ENCODE measurements at places on chromosomes 7 and 10. TPM values are rescaled to one million over a fixed set of nuclear protein-coding genes. Genes with fewer than 3 reads are reported as not detected.

The CCDC3 gene
- 0.13 TPM for total RNA-seq

The NXPH1 gene
- not detected for total RNA-seq

The SEMA3C gene
- 20.9 TPM for total RNA-seq

The ATOH7 gene
- total RNA-seq: not detected

DNA sequence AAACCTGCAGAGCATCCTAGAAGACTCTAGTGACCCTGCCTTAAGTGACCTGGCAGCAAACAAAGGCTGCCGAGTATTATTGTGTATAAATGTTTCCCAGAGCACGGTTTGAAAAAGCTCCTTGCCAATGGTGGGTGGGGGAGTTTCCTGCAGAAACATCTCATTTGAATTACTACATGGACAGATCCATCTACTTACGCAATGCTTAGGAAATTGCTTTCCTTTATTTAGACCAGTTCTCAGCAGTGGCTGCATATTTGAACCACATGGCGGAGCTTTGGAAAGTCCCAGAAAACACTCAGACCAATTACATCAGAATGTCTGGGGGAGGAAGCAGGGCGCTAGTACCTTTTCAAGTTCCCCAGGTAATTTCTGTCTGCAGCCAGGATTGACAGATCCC lies 560.9 kb downstream of the SDK1 start:
- DNase-seq: no peak

- no peak for DNase-seq
These were observed 164.3 kb downstream of the SUGCT start for GRCh38 chr7:40299097-40299496.

DNA sequence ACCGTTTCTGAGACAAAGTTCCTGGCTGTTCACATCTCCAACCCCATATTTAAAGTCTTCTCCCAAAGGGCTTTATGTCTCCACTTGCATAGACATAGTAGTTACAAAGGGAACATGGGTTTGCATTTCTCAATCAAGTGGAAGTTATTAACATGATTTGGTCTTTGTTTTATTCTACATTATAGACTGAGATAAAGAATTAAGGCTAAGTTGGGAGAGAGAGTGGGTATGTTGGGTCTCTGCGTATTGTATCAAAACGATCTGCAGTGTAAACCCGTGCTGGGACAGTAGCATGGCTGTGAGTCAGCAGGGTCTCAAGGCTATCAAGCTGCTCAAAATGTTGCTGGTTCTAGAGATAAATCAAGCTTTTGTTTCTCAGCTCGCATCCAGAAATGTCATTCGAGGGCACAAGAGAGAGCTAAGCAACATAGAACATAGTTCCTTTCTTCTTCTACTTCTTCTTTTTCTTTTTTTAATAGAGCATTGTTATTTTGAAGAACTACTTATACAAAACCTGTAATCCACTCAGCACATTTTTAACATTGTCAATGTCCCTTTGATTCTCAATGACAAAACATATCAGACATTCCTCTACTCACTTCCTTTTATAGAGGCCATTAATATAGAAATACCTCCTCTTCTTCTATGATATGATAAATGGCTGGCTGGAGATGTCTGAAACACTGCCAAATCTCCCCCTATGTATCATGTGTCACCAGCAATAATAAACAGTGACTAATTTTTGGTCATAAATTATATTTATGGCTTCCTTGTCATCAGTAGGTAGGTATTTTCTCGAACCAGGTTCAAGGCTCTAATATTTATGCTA lies 34.5 kb upstream of the RHOBTB1 start:
- DNase-seq: peak; percentile 88

- DNase-seq: no peak
These were observed 75.9 kb downstream of the FAM204A start for GRCh38 chr10:118266098-118266748.

GRCh38 chr10:92993699-92994272 lies 66.8 kb upstream of the CYP26C1 start:
- DNase-seq: no peak

DNA sequence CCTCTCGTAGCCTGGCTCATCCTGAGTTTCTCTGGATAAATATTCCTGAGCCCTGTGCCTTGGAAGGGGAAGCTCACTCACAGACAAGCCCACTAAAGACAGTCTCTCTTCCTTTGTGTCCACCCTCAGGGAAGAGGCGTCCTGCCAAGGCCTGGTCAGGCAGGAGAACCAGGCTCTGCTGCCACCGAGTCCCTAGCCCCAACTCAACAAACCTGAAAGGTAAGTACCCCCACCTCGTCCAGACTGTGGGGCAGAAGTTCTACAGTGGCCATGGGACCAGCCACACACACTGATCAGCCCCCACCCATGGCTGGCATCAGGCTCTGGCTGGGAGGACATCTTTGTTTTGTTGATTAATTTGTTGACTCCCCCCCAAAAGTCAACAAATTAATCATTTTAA lies 2.8 kb downstream of the GPR15LG start:
- no peak for DNase-seq

GRCh38 chr10:127441350-127442219 lies 107.5 kb upstream of the NPS start:
- no peak for DNase-seq

- no peak for DNase-seq
These were observed 45.7 kb upstream of the ADGRA1 start for GRCh38 chr10:133042061-133042460.

GRCh38 chr7:99560834-99561736 lies 2.6 kb downstream of the ZNF655 start:
- DNase-seq: no peak

DNA sequence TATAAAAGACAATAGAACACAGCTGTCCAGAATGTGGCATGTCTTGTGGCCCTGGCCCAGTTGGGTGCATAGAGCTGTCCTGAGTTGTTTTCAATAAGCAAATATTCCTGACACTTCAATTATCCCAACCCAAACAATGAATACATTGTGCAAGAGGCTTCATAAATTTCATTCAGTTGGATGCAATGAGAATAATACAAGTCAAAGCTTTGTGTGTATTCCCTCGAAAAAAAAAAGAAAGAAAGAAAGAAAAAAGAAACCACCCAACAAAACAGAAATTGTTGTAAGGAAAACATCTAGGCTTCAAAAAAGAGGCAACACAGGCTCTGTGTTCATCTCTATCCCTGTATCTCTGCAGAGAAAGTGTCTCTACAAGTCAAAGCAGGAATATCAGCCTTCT lies 138.7 kb upstream of the ADO start:
- no peak for DNase-seq

DNA sequence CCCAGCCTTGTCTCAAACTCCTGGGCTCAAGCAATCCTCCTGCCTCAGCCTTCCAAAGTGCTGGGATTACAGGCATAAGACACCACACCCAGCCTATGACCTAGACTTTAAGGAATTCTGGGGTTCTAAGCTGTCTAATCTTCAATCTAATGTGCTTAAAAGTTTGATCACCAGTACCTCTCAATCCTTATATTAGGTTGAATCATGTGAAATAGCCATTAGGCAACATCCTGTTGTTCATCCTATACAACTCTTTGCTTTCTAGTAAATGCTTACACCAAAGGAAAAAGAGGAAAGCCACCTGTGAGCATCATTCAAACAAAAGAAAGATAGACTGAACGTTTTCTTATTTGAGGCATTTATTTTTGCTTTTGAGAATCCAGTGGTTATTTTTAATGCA lies 56.0 kb downstream of the ATOH7 start:
- no peak for DNase-seq

GRCh38 chr10:623014-623413 lies 66.5 kb downstream of the DIP2C start:
- DNase-seq: no peak

DNA sequence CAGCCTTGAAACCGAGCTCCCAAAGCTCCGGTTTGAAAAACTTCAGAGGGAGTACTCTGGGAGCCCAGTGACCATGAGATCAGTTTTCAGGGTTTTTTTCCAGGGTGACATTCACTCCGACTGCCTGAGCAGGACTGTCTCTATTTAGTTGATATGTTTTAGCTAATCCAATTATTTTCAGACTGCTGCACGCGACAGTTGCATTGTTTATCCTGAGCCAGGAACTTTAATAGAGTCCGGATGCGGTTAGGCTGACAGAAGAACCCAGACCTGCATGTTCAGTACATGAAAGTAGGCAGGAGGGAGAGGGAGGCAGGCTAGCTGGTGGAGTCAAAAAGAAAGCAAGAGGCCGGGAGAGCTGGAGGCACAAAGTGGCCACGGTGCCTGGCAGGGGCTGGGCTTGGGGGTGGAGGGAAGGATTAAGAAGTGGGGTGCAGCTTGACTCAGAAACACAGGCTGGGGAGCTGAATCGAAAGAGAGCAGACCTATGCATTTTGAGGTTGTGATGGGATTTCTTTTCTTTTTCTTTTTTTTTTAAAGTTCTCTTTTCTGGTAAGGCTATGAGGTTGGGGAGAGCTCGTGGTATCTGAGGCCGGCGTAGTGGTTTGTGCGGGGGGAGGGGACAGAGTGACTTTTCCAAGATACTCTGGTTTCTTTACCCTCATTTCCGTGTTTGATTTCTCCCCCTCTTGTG lies 5.7 kb downstream of the GATA3 start:
- DNase-seq: no peak

- no peak for DNase-seq
These were observed 218.5 kb downstream of the CXCL12 start for GRCh38 chr10:44166441-44166840.

DNA sequence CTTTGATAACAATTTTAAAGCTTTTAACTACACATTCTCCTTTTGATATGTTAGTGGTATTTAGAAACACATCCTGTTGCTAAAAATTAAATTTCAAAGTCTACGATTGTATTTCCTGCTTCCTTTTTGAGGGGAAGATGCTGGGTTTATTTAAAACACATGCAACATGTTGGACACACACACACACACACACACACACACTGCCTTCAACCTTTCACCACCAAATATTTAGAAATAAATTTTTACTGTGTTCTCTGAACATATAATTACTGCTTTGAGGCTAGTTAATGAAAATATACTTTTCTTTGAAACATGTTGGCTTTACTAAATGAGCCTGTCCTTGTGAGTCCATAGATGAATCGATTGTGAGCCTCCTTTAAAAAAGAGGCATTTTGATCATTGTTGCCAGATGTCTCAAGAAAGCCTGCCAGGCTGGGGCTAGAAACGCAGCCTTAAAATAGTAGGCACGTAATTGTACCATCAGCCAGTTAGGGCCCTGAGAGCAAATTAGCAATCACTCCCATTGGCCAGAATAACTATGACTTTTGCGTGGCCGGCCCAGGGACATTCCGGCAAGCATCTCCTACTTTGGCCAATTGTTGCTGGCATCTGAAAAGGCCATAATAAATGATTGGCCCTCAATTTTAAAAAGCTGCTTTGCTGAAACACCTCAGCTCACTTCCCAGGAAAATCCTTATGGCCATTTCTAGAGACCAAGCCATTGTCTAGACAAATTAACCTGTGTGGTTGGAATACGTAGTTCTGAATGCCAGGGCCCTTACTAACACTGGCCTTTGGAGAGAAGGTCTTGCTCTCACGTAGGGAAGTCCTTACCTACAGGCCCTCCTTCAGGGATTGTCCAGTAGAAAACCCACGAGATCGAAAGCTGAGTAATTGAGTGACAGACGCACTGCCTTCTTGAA lies 9.9 kb upstream of the TEX36 start:
- DNase-seq: peak; percentile 65

- DNase-seq: no peak
These were observed 318.0 kb downstream of the BICC1 start for GRCh38 chr10:58830697-58831096.

DNA sequence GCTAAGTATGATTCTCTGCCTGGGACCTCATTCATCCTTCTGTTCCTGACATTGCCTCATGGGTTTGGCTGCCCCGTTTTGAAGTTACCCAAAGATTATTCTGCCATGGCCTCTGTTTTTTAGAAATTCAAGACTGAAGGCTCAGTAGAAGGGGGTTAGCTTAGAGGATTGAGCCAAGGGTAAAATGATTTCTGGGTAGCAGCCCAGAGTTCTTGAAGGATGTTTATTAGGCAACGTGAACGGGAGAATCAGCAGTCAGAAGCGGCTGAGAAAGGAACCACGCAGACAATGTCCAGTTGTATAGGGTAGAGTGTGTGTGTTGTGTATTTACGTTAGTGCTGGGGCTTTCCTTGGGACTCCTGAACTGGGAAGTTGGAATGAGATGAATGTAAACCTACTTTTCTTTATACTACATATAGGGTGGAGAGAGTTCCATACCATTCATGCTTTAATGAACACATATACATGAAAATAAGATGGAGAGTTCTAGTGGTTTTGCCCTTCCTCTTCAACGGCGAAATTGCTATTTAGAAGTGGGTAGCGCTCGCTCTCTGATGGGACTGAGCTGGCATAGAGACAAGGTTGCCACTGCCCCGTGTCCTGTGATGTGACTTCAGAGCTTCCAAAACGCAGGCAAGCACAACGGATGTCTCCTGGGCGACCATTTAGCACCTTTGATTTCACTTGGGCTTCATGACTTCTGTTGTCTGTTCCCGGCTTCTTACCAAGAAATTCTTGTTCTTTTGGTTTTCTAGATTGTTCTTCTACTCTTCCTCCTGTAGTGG lies 35.0 kb upstream of the IL15RA start:
- no peak for DNase-seq
